ENCODE measurements at places on chromosomes 4 and X.
A peak's percentile ranks its signal among the peaks of the same experiment; 100 is the strongest.

GRCh38 chr4:4673070-4673469 lies 131.2 kb upstream of the STX18 start:
- DNase-seq = no peak

DNA sequence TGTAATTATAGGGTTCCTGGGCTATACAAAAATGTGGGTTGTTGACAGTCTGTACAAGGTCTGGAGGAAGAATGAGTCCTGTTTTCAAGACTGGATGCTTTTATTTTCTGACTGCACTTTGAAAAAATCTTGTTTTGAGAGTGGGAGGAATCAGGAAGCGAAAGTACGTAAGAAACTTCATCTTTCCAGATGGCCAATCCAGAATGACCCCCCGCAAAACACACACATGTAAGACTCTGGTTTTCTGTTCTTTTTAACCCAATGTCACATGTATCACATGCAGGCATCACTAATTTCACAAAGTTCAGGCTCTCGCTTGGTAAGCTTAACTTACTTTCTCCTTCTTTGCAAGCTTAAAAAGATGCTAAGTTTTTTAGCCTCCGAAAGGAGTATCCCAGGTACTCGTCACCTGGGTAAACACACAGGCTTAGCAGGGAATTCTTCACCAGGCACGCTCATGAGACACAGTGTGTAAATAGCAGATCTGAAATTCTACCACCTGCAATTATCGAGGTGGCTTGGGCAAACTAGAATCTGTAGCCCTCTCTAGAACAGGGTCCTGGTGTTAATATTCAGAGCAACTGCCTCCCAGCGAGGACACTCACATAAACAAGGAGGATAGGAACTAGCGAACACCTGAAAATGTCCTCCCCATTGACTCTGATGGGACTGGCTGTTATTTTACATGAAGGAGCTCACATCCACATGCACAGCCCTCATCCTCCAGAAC lies 90.7 kb downstream of the NSUN7 start:
- DNase-seq = no peak

GRCh38 chr4:134089885-134090284 lies 111.7 kb downstream of the PABPC4L start:
- no peak for DNase-seq

GRCh38 chrX:48460031-48460430 lies 10.0 kb downstream of the SLC38A5 start:
- DNase-seq = no peak

DNA sequence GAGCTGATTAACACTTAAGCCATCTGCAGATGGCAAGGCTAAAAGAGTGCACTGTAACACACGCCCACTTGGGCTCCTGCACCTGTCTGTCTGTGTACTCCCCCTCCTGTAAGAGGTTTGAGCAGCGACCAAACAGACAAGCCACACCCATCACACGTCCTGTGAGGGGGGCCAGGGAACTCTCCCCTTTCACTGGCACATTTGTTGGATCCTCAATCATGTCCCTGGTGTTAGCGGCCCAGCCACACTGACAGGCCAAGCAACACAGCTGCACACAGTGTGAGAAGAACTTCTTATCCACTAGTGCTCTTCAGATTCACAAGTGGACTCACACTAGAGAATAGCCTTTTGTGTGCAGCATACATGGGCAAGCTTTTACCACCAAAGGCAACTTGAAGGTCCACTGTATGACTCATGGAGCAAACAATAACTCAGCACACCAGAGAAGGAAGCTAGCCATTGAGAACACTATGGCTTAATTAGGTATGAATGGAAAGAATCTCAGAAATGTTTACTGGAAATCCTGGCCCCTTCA lies 29.1 kb upstream of the UTP14A start:
- peak; percentile 8 for DNase-seq

- no peak for DNase-seq
These were observed 11.2 kb downstream of the NEK1 start for GRCh38 chr4:169601016-169601771.

- no peak for DNase-seq
These were observed 30.7 kb downstream of the TAF7L start for GRCh38 chrX:101260435-101260834.

DNA sequence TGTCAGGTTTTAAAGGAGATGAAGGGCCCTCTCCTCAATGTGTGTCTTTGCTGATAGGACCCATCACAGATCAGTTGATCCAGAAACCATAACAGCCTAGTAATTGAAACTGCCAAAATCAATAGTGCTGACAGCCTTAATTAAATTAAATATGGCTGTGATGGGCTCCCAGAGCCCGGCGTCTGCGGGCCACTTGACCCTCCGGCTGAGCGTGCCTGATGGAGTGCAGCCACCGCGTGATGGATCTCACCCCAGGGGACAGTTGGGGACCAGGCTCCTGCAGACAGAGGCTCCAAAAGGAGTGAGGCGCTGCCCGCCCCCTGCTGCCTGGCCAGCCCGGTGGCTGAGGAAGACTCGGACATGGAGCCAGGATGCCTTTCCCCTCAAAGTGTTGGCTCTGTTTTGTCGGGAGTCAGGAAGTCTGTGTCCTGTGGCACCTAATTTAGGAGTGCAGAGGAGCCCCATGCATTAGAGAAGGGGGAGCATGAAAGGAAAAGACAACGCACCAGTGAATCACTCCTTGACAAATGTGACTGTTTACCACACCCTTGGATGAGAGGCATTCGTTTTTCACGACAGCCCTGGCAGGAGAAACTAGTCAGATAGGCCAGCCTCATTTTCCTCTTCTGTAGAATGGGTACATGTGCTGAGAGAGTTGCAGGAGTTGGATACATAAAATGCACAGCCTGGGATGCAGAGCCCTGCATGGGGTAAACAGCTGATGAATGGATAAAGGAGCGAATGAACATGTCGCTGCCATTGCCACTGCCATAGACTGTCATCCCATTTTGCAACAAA lies 40.9 kb upstream of the MSX1 start:
- no peak for DNase-seq

- no peak for DNase-seq
These were observed 8.7 kb downstream of the MRFAP1 start for GRCh38 chr4:6649216-6649615.

DNA sequence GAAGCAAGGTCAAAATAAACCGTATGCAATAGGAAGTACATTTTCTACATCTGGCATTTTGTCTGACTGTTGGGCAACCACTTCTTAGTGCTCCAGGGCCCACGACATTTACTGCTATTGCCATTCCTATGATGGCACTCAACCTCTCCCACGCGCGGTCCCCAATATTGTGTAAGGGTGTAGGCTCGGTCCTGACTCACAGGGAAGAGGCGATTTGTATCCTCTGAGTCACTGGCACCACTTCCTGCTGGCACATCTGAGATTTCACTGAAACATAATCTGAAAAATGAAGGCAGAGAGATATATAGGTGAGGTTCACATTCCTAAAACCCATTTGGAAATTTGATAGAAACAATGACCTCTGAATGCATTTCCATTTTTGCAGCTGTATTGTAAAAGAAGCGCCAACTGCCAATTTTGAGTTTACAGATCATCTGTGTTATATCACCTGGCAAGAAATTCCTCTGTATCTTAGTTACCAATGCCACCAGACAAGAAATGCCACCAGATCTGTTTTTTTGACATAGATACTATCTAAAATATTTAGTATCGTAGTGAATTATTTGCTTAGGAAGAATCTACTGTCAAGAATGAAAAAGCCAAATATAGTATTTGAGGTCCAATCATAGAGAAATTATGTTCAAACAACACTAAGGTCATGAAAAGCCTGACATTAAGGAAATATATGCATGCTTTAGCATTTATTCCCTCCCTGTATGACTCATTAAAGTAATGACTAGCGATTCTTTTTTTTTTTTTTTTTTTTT lies 9.8 kb downstream of the EREG start:
- DNase-seq = no peak

GRCh38 chrX:39665830-39666518 lies 431.8 kb downstream of the BCOR start:
- DNase-seq = no peak

DNA sequence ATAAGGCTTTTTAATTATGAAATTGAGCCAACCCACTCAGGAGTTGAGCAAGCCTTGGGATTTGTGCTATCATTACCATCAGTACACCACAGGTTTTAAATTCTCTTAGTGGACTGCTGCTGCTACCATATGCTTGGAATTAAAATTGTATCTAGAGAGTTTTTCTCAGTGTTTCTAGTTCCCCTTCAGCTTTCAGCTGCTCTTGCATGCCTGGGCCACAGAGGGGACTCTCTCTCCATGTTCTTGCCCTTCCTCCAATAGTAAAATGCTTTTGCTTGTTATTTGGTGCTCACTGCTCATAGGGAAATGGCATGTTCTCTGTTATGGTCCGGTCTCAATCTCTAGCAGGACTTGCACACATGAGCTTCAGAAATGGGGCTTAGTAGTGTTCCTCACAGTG lies 101.9 kb downstream of the IGSF1 start:
- DNase-seq = no peak

DNA sequence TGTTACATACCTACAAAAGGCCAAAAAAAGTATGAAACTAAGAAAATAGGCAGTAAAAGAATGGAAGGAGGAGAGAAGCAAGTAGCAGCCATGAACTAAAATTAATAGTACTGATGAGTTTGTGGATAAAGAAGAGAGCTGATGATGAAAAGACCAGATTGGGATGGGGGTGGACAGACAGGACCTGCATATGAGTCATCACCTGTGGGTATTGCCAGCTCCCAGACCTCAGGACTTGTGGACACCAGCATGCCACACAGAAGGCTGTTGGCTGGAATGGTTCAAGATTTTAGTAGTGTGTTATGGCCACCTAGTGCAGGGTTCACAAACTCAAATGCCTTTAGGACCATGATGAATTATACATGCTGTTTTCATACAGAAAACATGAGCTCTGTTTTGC lies 58.9 kb downstream of the ARX start:
- no peak for DNase-seq

DNA sequence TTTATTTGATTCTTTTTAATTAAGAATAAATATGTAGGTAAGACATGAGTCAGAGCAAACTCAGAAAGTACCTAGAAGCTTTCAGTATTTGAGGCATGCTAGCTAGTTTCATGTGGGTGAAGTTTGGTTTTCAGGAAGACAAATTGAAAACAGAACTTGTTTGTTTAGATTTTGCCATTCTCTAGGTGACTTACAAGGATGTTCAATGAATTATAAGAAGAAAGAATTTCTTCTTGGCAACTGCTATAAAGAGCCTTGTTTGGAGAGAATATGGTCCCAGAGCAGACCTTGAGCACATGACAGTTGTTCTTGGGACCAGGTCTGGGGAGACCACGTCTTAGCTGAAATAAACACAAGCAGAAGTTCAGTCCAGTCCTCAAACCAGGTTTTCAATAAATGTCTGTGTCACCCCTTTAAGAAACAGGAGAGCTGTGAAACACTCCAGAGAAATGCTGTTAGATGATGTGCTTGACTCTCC lies 38.0 kb upstream of the IL21 start:
- no peak for DNase-seq

GRCh38 chr4:33924239-33924638 lies 2320.1 kb downstream of the ARAP2 start:
- no peak for DNase-seq

GRCh38 chr4:134490863-134491262 lies 289.3 kb upstream of the PABPC4L start:
- DNase-seq = no peak

GRCh38 chrX:3713225-3713936 lies at the start of gene PRKX:
PRKX (minus strand) TSS chrX:3713649; CDS start chrX:3713253, 396 bp downstream.
- DNase-seq = no peak

- DNase-seq = no peak
These were observed 12.1 kb downstream of the TEX13B start for GRCh38 chrX:107970073-107970472.

DNA sequence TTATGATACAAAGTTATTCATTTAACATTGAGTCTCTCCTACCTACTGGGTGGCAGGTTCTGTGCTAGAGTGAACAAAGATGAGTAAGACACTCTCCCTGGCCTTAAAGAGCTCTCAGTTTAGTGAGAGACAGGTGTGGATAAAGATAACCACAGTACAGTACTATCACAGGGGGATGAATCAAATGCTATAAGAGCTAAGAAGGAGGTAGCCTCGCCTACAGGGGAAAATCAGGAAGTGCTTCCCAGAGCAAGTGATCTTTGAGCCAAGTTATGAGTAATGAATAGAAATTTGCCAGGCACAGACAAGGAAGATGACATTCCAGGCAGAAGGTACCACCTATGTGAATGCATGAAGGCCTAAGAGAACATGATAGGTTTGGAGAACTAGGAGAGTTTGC lies 3.4 kb upstream of the IGBP1 start:
- no peak for DNase-seq

- no peak for DNase-seq
These were observed 158.4 kb downstream of the RAB28 start for GRCh38 chr4:13325744-13326143.

DNA sequence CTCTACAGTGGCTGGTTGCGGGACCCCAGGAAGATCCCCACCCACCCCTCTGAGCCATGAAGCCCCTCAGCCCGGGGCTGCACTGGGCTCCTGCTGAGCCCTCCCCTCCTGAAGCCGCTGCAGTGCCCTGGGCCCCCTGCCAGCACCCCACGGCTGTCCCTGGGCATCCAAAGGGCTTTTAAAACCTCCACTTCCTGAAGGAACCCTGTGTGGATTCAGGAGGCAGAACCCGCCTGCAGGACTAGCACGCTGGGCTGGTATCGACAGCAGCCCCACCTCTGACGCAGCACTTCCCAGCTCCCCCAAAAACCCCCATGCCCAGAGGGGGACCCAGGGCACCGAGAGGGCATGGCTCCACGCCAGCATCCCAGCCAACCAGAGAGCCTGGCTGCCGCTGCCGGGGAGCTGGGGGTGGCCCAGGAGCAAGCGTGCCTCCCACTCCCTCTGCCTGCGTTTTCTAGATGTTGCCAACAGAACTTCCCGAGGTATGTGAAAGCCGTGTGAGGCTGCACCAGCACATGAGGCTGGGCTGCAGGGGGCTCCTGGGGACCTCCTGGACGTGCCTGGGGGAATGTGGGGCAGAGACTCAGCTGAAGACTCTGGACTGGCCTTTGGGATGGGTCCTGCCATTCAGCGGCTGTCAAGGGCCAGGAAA lies 6.3 kb downstream of the MXD4 start:
- no peak for DNase-seq

DNA sequence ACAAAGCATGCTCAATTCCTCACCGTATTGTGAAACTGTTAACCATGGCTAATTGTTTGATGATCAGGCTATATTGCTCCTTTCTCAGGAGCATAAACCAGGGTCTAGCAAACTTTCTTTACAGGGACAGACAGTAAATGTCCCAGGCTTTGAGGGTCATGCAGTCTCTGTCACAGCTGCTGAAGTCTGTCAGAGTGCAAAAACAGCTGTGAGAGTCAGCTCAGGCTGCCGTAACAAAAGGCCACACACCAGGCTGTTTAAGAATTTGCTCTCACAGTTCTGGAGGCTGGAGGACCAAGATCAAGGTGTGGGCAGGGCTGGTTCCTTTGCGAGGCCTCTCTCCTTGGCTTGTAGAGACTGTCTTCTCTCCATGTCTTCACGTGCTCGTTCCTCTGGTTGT lies 75.6 kb downstream of the GPR143 start:
- DNase-seq = no peak

GRCh38 chr4:170234800-170235199 lies 145.0 kb upstream of the AADAT start:
- DNase-seq = no peak

DNA sequence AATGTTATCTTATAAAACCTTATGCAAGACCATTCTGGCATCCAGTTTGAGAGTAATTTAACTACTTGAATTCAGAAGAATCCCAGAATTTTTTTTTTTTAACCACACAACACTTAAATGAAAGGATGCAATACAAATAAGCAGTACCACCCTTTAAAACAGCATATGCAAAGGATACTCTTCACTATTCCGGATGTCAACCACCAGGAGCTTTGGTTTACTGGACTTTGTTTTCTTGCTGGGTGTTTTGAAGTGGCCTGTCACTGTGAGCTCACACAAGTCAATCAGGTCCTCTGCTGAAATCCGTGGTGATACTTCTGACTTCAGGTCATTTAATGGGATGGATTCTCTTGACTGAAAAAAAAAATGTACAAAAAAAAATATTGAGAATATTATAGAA lies 200.0 kb downstream of the TBCK start:
- DNase-seq = no peak
